ENCODE measurements at places on chromosomes 11 and 22.

GRCh38 chr11:39249566-39250365 is 2209.7 kb downstream of the LRRC4C start:
- no peak for DNase-seq

DNA sequence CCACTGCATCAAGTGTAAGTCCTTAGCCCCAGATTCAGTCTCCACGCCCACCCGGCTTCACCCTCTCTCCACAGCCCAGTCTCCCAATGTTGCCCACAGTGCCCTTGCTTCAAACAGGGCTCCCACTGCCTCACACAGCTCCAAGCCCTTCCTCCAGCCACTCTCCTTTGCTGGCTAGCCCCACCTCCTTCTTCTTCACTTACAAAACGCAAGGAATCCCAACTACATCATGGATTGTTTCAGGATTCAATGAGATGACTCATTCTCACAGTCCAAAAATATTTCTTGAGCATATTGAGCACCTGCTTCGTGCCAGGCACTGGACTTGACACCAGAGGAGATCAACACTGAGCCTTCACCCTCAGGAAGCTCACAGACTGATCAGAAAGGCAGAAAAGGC is 533.5 kb downstream of the BUD13 start:
- no peak for DNase-seq

GRCh38 chr11:74702383-74703007 is 28.7 kb downstream of the CHRDL2 start:
- peak; percentile 46 for DNase-seq

DNA sequence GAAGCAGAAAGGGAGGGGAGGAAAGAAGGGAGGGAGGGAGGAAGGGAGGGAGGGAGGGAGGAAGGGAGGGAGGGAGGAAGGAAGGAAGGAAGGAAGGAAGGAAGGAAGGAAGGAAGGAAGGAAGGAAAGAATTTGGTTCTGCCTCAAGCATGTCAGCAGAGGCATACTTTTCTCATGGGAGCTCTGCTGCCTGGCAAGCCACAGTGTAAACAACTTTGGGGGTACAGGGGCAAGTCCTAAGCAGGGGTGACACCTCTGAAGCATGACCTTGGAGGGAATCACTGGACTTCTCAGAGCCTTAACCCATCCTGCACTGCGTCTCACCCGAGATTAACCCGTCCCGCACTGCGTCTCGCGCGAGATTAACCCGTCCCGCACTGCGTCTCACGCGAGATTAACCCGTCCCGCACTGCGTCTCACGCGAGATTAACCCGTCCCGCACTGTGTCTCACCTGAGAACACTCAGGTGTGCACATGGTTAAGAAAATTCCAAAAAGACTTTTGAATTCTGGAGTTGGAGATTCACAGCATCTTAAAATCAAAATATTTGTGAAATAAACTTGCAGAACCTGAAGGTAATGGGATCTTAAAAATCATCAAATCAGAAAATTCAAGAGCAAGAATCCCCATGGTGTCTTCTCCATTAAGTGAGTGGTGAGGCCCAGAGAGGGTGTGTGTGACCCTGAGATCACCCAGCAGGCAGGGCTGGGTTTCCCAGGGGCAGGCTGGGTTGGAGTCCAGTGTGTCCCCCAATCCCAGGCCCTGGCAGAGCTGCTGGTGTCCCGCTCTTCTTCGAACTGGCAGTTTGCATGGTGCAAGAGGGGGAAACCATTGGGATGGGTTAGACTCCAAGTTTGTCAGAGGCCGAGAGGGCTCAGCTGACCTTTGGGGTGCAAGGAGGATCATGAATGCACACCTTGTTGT is 190.4 kb downstream of the MN1 start:
- DNase-seq: no peak

- no peak for DNase-seq
Observed at GRCh38 chr22:27859336-27859735, 57.8 kb upstream of the MN1 start.

DNA sequence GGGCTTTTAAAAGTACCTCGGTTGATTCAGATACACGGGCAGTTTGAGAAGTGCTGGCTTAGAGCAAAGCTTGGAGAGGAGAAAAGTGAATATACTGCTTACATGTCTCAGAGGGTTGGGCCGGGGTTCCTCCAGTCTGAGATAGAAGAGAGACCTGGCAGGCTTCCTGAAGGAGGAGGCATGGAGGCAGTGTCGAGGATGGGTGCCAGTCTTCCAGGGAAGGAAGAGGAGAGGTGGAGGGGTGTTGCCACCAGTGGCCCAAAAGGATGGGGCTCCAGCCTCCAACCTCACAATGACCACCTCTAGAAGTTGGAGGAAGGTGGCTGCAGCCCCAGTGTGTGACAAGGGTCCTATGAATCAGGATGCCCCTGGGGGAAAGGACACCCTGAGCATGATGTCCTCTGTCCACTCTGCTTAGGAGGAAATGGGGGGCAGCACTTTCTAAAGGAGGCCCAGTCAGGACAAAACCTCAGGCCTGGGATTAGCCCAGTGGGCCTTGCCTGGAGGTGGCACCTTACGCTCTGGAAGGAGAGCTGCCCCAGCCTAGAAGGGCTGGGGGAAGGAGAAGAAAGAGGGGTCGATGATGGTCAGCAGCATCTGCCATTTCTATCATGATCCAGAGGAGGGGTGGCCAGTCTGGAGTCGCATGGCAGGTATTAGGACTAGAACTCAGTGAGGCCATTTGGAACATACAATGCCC is 65.2 kb downstream of the CD82 start:
- no peak for DNase-seq

GRCh38 chr11:69215784-69216415 is 60.2 kb downstream of the SMIM38 start:
- DNase-seq: no peak

GRCh38 chr11:65182258-65183170 is 786 bp downstream of the CAPN1 start:
- DNase-seq: no peak

DNA sequence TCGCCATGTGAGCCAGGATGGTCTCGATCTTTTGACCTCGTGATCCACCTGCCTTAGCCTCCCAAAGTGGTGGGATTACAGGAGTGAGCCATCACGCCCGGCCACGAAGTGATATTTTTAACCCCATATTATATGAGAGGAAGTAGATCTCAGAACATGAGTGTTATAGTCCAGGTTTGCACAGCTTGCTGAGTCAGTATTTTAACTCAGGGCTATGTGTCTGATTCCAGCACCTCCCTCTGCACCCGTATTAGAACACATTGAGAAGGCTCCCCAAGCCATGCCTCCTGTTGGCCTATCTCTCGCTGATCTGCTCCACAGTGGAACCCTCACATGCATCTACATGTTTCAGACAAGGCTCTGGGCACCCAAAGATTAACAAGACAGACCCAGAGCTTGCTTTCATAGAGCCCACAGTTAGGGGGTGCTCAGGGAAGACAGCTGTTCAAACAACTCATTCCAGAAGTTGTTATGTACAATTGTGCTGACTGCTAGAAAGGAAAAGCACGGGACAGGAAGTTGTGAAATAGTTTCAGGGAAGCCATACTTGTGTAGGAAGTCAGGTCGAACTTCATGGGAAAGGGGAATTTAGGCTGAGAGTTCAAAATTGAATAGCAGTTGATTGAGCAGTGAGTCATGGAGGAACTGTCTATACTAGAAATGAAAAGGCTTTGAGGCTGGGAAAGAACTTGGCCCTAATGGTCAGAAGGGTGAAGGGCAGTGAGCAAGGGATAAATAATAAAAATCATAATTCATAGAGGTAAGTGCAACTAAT is 49.3 kb upstream of the CLPB start:
- peak; percentile 69 for DNase-seq

- no peak for DNase-seq
Observed at GRCh38 chr22:20725987-20726558, 47.8 kb upstream of the SERPIND1 start.

- DNase-seq: no peak
Observed at GRCh38 chr11:35675901-35676610, 13.5 kb downstream of the TRIM44 start.

DNA sequence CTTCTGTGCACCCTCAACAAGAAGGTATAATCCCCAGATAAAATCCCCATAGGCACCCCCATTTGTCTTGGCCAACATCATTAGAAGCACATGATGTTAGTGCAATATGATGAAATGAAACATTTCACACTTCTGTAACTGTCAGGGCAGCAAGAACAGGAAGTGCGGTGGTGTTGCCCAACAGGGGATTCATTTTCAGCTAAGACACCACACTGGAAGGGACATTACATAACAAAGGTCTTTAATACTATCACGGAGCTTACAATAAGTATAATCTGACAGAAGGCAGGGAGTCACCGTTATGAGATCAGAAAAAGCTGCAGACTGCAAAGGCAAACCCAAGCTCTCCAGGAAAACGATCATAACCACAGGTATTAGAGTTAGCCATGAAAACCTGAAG is 2.0 kb downstream of the OR52W1 start:
- peak; percentile 18 for DNase-seq

DNA sequence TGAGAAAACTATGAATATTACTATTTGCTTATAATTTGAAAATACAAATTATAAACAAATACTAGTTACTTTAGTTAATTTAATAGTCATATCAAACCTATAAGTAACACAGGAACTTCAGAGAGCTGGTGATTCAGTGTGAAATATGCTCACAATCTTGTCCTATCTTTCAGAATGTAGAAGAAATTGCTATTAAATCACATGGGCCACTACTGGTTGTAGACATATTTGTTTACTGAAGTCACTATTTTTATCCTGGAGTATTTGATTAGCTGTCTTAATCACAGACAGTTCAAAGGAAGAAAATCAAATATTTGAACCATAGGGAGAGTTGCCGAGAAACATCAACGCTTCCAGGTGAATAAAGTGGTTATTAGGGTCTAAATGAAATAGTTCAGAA is 187.6 kb upstream of the ANO3 start:
- no peak for DNase-seq

DNA sequence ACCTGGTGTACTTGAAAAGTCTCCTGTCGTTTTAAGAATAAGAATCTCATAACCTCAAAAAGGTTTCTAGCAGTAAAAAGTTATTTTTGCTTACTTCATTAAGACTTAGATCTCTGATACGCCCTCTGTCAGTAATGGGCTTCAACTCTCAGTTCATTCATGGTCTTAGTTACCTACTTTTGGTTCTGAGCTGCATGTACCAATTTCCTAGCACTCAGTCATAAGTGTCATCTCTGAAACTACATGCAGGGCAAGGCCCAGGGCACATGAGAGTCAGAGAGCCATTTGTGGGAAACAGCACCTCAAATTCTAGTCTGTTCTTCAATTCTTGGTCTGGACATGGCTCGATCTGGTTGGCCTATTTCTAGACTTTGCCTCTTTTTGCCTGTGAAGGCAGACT is 838.4 kb downstream of the FAM181B start:
- no peak for DNase-seq

- DNase-seq: no peak
Observed at GRCh38 chr11:64359712-64360445, 917 bp downstream of the RPS6KA4 start.

DNA sequence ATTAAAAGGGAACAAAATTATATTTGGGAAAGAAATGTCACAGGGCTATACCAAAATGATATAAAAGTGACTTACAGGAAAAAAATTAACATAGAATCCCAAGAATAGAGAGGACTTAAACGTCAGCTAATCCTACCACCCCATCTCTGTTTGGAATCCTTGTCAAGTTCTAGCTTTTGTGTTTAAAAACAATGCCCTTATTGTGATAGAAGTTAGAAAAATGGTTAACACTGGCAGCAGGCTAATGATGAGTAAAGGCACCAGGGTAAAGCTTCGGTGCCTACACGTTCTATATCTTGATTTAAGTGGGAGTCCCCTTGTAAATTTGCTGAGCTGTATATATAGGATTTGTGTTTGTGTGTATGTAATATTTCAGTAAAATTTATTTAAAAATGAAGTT is 453.3 kb upstream of the TENM4 start:
- DNase-seq: peak; percentile 10

DNA sequence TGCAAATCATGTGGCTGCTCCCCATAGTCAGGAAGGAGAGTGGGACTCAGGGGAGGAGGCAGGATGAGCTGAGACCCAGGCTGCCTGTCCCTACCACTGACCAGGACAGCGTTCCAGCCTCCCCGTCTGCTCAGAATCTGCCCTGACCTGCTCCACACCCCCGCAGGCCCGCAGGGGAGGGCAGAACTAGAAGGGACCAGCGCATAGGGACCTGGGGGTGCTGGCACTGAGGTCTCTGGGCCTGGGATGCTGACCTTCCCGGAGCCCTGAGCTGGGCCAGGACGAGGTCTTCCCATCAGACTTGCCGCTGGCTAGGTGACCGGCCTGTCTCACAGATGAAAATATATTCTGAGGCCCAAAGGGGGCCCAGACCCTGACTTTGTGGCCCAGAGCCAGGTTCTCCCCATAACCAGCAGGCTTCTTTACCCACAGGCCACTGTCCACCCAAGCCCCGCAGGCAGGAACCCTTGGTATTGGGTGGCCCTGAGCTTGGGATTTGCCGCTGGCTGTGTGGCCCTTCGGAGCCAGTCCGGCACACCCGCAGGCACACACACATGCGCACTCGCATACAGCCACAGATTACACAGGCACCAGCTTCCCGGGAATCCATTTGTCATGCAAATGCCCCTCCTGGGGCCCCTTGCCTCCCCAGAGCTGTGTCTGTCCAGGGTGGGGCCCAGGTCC is 13.8 kb upstream of the PIM3 start:
- DNase-seq: no peak
